ENCODE measurements at places on chromosomes 2 and 18. TPM values are rescaled to one million over a fixed set of nuclear protein-coding genes. Genes with fewer than 3 reads are reported as not detected.

DNA sequence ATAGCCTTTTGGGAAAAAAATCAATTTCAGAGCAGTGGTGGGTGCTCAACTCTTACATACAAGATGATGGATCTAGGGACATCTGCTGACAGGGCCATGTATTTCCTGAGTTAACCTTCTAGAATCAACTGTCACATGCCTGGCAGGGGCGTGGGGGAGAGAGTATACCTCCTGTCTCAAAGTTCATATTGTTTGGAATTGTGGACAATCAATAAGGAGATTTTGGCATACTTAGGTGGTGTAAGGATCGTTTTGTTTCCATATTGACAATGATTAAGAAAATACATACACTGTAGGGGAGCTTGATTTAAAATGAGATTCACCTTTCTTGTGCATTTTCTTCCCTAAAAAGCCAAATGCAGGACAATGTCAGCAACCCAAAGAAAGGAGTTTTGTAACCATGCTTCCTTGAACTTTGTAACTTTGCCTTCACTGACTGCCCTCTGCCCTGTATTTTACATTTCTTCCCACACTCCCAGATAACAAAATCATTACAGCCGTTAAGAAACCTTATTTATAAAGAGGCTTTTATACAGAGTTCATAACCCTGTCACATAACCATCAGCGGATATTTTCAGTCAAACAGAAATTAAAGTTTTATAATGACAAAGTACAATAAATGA is 88.4 kb downstream of the MEP1B start:
- no peak for DNase-seq
- H3K4me3 ChIP-seq, result no peak overlapping the region
- H3K36me3 ChIP-seq, result no peaks in the 10 kb centered on the region
- no peaks in the 10 kb centered on the region for H3K4me1 ChIP-seq
- no peak overlapping the region for H3K27ac ChIP-seq
- no peaks in the 10 kb centered on the region for H3K27me3 ChIP-seq

Gene TUBA3E
- not detected for total RNA-seq

DNA sequence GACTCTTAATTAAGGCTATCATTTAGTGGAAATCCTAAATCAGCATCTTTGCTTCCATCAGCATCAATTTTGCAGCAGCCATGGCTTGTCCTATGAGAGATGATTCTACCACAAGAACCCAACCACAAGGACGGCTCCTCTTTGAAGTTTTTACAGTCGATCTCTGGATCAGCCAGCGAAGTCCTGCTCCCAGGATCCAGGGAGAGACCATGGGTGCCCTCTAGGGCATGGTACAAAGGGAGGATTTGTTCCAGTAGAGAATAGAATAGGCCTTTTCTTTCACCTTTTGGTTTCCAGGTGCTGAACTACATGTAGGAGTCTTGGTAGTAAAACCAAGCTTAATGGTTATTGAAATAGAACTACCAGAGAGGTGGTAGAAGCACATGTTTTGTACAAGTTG is 52.7 kb downstream of the TMEM200C start:
- no peaks in the 10 kb centered on the region for H3K4me1 ChIP-seq
- no peak for DNase-seq
- H3K36me3 ChIP-seq, result no peaks in the 10 kb centered on the region
- no peak overlapping the region for H3K27ac ChIP-seq

Gene SPP2
- not detected for total RNA-seq

GRCh38 chr18:63843008-63843407 is 44.5 kb upstream of the SERPINB2 start:
- H3K4me1 ChIP-seq, result no peaks in the 10 kb centered on the region
- DNase-seq, result no peak
- no peaks in the 10 kb centered on the region for H3K27me3 ChIP-seq
- no peak overlapping the region for H3K27ac ChIP-seq
- H3K36me3 ChIP-seq, result no peaks in the 10 kb centered on the region

DNA sequence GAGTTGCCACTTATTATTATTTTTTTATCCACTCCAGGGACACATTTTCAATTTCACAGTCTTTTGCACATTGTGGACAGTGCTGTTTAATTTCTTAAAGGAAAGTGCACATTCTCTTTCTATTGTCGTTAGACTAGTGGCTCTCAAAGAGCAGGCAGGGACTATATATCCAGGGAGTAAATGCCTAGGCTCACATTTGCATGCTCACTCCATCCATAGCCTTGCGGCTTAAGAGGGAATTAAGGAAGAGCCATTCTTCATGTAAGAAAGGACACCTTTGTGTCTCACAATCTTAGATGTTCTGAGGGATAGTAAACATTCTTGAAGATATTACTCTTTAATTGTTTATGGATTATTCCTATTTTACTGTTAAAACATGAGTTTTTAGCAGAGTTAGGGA is 70.8 kb downstream of the FIGN start:
- H3K4me3 ChIP-seq, result no peak overlapping the region
- no peak for DNase-seq
- no peaks in the 10 kb centered on the region for H3K36me3 ChIP-seq
- H3K27ac ChIP-seq, result no peak overlapping the region

DNA sequence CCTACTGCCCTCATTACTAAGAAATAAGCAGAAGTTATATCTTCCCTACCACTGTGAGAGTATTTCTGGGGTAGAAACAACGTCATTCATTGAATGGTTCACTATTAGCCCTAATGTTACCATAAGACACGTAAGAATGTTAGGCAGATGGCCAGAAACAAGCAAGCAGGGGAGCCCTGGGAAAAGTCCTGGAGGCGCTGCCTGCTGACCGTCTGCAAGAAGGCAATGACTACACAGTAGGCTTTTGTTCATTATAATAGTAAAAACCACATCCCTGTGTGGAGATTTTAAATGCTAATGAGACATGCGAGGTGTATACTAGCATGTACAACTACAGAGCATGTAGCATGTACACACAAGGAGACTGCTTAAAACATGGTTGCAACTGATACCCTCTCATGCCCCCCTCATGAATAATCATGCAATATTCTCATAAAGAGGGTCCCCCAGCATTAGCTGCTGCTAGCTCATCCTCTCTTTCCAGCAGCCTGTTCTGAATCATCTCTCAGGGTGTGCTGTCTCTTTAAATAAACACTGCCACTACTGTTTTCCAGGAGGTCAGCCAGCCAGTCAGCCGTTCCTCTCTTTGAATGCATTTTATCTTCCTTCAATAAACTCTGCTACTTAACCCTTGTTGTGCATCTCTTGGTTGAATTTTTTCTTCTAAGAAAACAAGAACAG is 23.6 kb downstream of the SUCLG1 start:
- H3K4me3 ChIP-seq, result no peak overlapping the region
- H3K36me3 ChIP-seq, result peaks cover 87% of the 10 kb centered on the region
- H3K27ac ChIP-seq, result no peak overlapping the region
- DNase-seq, result no peak
- no peaks in the 10 kb centered on the region for H3K27me3 ChIP-seq

- H3K27me3 ChIP-seq, result no peaks in the 10 kb centered on the region
- DNase-seq, result no peak
- no peaks in the 10 kb centered on the region for H3K4me1 ChIP-seq
- H3K4me3 ChIP-seq, result no peak overlapping the region
- H3K27ac ChIP-seq, result no peak overlapping the region
Observed at GRCh38 chr2:6184532-6185292, 492.5 kb downstream of the SOX11 start.

Gene AKAIN1
- not detected for total RNA-seq

DNA sequence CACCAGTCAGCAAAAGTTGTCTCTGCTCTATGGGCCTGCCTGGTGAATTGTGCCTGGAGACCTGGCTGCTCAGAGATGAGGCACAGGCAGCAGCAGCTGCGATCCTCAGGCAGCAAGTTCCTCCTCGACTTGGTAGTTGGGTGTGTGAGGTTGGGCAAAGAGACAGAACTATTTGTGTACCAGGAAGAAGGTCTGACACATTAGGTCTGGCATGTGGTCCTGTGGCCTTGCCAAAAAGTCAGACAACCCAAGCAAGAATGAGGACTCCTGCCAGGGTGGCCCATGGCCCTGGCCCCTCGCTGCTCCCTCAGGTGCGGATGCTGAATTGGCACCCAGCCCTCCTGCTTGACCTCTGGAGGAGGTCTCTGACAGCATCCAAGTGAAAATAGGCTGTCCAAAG is 192.7 kb downstream of the DYSF start:
- no peaks in the 10 kb centered on the region for H3K36me3 ChIP-seq
- DNase-seq, result no peak
- no peaks in the 10 kb centered on the region for H3K27me3 ChIP-seq
- H3K27ac ChIP-seq, result no peak overlapping the region
- no peak overlapping the region for H3K4me3 ChIP-seq

Gene TMEM178A
- total RNA-seq, result 9.5 TPM

DNA sequence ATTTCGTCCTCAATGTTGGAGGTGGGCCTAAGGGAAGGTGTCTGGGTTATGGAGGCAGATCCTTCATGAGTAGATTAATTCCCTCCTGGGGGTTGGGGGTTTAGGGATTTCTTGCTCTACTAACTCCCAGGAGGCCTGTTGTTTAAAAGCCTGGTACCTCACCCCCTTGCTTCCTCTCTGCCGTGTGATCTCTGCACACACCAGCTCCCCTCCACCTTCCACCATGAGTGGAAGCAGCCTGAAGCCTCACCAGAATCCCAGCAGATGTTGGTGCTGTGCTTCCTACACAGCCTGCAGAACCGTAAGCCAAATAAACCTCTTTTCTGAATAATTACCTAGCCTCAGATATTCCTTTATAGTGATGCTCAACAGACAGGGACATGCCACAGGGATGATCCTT is 141.5 kb downstream of the ZNF516 start:
- H3K27me3 ChIP-seq, result no peaks in the 10 kb centered on the region
- no peak overlapping the region for H3K4me3 ChIP-seq
- H3K27ac ChIP-seq, result no peak overlapping the region

DNA sequence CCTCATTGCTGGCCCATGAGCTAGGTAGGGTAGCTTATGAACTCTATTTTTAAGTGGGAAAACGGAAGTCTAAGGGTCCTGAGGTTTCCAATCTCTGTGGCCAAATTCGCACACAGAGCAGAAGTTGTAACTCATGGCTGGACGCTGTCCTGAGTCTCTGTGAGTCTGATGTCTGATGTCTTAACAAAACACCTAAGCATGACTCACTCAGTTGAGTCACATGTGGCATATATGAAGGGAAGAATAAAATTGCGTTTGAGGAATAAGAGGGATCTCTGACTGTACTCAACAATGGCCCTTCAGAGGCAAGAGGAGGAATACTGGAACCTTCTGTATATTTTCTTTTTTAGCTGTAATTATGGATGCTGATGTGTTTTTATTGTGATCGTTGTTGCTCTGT is 569.7 kb downstream of the RIT2 start:
- H3K36me3 ChIP-seq, result no peaks in the 10 kb centered on the region
- H3K27me3 ChIP-seq, result no peaks in the 10 kb centered on the region
- no peak overlapping the region for H3K4me3 ChIP-seq
- H3K4me1 ChIP-seq, result no peaks in the 10 kb centered on the region
- no peak overlapping the region for H3K27ac ChIP-seq

DNA sequence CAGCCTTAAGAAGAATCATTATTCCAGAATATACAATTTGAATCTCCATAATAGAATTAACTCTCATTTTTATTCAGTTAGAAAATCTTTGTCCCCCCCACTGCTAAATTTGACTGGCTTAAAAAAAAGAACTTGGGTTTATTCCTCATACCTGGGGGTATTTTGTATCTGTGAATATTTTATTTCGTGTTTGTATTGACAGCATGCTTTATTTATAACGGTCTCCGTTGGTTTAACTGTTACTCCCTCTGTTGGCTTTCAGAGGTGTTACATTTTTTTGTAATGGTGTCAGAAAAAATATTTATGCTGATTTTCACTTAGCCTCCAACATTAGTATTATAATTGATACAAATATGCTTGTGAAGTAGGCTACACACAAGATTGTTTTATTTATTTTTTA is 109.1 kb downstream of the HAUS1 start:
- peaks cover 14% of the 10 kb centered on the region for H3K4me1 ChIP-seq
- H3K27me3 ChIP-seq, result no peaks in the 10 kb centered on the region
- H3K4me3 ChIP-seq, result no peak overlapping the region

Gene AGXT
- not detected for total RNA-seq

Gene TNFAIP6
- total RNA-seq, result 3.0 TPM

Gene TDRD15
- total RNA-seq, result not detected

GRCh38 chr2:186330050-186330449 is 156.0 kb upstream of the ZC3H15 start:
- no peak for DNase-seq
- H3K36me3 ChIP-seq, result no peaks in the 10 kb centered on the region
- no peaks in the 10 kb centered on the region for H3K27me3 ChIP-seq

- H3K4me1 ChIP-seq, result no peaks in the 10 kb centered on the region
- DNase-seq, result no peak
- no peaks in the 10 kb centered on the region for H3K36me3 ChIP-seq
- no peak overlapping the region for H3K4me3 ChIP-seq
- no peaks in the 10 kb centered on the region for H3K27me3 ChIP-seq
Observed at GRCh38 chr2:217444509-217444908, 558.3 kb downstream of the TNS1 start.

GRCh38 chr2:104844807-104845551 is 8.9 kb upstream of the POU3F3 start:
- no peak for DNase-seq
- H3K36me3 ChIP-seq, result no peaks in the 10 kb centered on the region
- H3K27ac ChIP-seq, result no peak overlapping the region
- H3K27me3 ChIP-seq, result peaks cover 100% of the 10 kb centered on the region
- H3K4me3 ChIP-seq, result no peak overlapping the region
- peaks cover 11% of the 10 kb centered on the region for H3K4me1 ChIP-seq

DNA sequence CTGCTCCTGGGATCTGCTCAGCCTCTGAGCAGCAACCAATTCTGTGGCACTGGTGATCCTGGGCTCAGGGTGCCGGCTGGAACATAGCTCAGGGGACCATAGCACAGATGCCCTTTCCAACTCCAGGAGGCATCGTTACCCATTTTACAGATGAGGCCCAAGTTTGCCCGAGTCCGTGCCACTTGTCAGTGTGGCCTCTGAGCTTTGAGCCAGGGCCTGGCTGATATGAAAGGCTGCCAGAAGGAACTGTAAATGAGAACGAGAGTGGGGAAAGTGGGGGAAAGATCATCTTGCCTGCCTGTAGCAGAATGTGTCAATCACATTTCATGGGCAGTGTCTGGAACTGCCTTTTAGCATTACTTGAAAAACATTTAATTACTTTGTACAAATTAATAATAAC is 23.3 kb upstream of the FOSL2 start:
- H3K27ac ChIP-seq, result no peak overlapping the region
- DNase-seq, result no peak
- H3K27me3 ChIP-seq, result no peaks in the 10 kb centered on the region
- no peaks in the 10 kb centered on the region for H3K36me3 ChIP-seq
- peaks cover 20% of the 10 kb centered on the region for H3K4me1 ChIP-seq

DNA sequence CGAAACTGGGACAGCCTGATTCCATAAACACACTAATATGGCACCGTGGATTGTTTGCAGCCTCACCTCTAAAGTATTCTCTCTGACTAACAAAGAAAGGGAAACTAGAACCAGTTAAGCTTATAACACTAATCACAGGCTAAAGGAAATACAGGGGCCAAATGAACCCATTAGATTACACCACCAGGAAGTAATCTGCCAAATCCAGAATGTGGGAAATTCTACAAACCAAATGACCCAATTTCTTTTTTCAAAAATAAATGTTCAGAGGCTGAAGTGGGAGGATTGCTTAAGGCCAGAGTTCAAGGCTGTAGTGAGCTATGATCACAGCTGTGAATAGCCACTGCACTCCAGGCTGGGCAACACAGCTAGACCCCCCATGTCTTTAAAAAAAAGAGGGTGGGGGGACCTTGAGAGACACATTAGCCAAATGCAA is 1.5 kb upstream of the MPPE1 start:
- no peak for DNase-seq
- peaks cover 9% of the 10 kb centered on the region for H3K36me3 ChIP-seq
- no peaks in the 10 kb centered on the region for H3K27me3 ChIP-seq
- peaks cover 19% of the 10 kb centered on the region for H3K4me1 ChIP-seq

Gene DSG4
- not detected for total RNA-seq

Data from upper lobe of right lung (tissue), 1 donor.